Inflammatory macrophage (primary cell): ENCODE measurements at places on chromosomes 4 and X.

GRCh38 chr4:10056334-10057022, 35.2 kb upstream of the SLC2A9 start:
- no peak for DNase-seq

GRCh38 chrX:46589977-46590723, 16.6 kb downstream of the CHST7 start:
- DNase-seq: no peak

- no peak for DNase-seq
These were observed 134.3 kb downstream of the AMELX start for GRCh38 chrX:11427453-11428071.

- DNase-seq: peak; percentile 11
These were observed 2.2 kb downstream of the FAT4 start for GRCh38 chr4:125316791-125317524.

DNA sequence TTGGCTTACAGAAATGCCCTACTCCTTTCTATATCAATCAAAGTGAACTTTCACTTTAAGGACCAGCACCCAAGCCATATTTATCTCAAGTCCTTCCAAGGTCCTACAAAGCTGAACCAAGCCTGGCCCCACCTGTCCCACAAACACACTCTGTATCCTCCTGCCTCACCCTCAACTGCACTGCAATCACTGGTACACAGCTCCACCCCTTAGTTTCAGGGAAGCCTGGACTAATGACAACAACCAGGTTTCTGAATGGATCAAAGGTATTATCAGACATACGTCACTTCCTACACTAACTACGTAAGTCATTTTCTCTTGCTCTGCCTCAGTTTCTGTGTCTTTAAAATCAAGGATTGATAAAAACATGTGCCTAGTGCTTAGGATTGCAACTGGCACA, 205.6 kb upstream of the HS3ST1 start:
- DNase-seq: no peak

- no peak for DNase-seq
These were observed 48.8 kb downstream of the CLDN34 start for GRCh38 chrX:10015723-10016518.
